ENCODE measurements at places on chromosomes 4 and X.

DNA sequence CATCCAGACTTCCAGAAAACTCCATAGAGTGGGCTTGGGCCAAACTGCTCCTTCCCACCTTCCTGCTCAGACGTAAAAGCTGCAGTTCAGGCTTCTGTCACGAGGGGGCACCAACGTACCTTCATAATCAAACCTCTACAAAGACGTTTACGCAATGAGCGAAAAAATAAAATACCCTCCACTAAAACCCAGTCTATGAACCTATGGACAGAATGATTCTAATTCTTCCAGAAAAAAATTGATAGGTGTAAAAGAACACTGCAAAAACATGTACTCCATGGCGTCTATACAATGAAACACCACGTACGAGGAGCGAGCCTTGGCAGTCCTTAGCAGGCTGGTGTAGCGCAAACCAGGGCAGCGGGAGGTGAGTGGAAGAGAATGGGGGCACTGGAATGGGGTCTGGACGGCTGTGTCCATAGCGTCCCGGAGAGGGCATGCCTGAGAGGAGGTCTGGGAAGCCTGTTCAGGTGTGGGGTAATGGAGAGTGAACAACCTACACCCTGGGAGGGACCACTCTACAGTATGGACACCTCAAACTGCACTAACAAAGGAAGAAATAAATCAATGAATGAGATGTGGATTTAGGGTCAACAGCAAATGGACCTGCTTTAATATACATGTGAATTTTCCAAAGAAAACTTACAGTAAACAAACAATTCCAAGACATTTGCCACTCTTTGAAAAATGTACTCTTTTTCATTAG lies 14.4 kb upstream of the RAB40A start:
- DNase-seq: peak; percentile 78

GRCh38 chr4:102817613-102818268 lies 9.6 kb downstream of the UBE2D3 start:
- DNase-seq: no peak

- no peak for DNase-seq
Observed at GRCh38 chr4:71366766-71367165, 27.9 kb downstream of the SLC4A4 start.

- no peak for DNase-seq
Observed at GRCh38 chr4:7769396-7770223, 170.1 kb downstream of the AFAP1 start.

DNA sequence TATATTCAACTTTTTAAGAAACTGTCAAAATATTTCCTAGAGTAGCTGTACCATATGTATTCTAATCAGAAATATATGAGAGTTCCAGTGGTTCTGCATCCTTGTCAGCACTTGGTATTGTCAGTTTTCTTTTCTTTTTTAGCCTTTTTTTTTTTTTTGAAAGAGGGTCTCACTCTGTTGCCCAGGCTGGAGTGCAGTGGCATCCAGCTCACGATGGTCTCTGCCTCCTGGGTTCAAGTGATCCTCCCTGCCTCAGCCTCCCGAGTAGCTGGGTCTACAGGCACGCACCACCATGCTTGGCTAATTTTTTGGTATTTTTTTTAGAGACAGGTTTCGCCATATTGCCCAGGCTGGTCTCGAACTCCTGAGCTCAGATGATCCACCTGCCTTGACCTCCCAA lies 79.1 kb downstream of the ZFX start:
- DNase-seq: no peak

DNA sequence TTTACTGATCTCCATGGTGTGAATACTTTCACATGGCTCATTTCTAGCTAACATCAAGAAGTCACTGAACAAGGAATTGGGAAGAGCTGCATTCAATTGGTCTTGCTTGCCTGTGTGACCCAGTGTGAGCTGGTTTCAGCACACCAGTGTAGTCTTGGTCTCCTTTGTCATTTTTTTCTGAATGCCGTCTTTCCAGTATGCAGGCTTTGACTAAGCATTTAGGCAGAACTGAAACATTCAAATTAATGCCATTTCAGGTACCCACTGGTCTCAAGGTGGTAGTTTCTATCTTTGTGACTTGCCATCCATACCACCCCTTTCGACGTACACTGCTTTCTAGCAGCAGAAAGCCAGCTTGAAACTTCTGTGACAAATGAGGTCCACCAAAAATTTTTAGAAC lies 550.5 kb upstream of the BOD1L1 start:
- no peak for DNase-seq

GRCh38 chr4:180394730-180395129 lies 1848.5 kb upstream of the TENM3 start:
- DNase-seq: no peak

GRCh38 chr4:17188125-17188524 lies 289.7 kb upstream of the LDB2 start:
- no peak for DNase-seq

DNA sequence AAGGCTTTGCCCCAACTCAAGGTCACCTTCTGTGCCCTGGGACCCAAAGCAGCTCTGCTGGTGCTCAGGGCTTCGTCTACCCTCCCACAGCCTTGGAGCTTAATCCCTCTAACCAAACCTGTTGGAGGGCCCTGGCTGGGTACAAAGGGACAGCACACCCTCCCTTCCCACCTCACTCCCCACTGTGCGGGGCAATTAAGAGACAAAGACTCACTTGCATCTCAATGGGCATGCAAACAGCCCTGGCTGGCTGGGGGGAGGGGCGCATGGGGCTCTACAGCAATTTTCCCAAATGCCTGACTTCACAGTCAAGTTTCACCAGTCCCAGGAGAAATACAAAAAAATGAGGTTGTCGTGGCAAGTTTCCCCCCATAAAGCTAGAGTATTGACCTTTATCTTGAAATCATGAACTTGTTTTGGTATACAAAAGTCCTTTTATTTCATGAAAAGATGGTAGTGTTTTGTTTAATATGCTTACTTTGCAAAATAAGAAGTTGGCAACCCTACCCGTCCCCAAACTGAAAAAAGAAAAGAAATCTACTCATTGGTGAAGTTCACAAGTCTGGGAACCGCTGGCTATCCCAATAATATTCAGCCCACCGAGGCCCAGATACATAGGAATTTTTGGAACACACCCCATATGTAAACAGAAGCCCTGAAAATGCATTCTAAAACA lies 4.1 kb upstream of the CD99L2 start:
- no peak for DNase-seq

DNA sequence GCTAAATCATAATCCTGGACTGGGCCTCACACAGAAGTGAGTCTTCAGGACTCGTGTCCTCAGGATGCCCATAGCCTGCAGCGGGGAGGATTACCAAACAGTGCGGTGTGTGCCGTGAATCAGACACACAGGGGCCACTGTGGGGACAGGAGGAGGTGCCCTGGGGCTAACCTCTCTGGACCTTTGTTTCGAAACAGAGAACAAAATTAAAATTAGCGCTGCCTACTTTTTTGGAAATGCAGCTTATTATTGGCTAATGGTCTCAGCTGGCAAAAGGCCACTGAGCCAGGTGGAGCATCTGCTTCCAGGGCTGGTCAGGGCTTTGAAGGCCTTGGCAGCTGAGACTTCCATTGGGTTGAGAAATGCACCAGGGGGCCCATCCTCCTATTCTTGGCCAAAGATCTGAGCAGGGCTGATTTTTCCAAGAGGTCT lies 236.2 kb downstream of the EVC2 start:
- DNase-seq: no peak

- no peak for DNase-seq
Observed at GRCh38 chr4:182893474-182894080, 23.6 kb downstream of the DCTD start.

- no peak for DNase-seq
Observed at GRCh38 chrX:150984169-150984824, 1.2 kb downstream of the HMGB3 start.

DNA sequence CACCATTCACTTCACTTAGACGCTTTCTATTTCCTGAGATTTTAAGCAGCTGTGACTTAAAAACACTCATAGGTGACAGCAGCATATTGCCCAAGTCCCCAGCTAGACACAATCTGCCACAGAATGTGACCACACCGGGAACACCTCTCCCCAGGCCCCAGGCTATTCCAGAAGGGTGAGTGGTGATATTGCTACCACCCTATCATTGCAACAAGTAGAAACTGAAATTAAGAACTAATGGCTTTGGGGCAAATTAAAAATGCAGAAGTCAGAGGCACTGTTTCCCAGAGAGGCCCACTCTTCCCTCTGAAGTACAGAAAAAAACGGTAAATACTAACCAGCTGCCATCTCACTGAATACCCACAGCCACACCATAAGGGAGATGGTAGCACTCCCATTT lies 35.0 kb downstream of the QDPR start:
- no peak for DNase-seq

DNA sequence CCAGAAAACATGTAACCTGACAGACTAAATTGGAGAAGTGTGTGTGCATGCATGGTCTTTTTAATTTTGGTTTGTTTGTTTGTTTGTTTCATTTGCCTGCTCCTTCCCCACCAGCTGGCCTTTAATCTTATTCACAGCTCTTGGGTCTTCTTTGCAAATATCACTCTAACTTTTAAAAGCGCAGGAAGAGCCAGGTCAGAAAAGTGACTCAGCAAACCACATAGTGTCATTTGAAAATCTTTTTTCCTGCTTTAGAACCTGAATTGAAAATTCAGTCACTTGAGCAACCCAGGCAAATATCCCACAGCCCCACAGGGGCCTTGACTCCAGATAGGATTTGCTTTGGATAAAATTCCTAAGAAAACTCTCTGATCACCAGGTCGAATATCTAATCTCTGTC lies 4.6 kb downstream of the TMEM255A start:
- no peak for DNase-seq

- no peak for DNase-seq
Observed at GRCh38 chr4:52005604-52006273, 14.4 kb downstream of the LRRC66 start.

DNA sequence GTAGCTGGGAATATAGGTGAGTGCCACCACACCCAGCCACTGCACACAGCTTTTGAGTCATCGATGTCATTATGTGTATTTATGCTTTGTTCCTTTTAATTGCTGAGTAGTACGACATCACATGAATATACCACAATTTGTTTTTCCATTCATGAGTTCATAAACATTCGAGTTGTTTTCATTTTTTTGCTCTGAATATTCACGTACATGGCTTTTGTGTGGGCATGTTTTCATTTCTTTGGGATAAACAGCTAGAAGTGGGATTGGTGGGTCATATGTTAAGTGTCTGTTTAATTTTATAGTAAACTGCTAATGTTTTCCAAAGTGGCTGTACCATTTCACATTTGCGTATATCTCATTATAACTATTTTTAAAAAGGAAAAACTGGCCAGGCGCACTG lies 45.1 kb upstream of the KDR start:
- no peak for DNase-seq

- DNase-seq: no peak
Observed at GRCh38 chr4:145697332-145697731, 17.4 kb downstream of the C4orf51 start.

DNA sequence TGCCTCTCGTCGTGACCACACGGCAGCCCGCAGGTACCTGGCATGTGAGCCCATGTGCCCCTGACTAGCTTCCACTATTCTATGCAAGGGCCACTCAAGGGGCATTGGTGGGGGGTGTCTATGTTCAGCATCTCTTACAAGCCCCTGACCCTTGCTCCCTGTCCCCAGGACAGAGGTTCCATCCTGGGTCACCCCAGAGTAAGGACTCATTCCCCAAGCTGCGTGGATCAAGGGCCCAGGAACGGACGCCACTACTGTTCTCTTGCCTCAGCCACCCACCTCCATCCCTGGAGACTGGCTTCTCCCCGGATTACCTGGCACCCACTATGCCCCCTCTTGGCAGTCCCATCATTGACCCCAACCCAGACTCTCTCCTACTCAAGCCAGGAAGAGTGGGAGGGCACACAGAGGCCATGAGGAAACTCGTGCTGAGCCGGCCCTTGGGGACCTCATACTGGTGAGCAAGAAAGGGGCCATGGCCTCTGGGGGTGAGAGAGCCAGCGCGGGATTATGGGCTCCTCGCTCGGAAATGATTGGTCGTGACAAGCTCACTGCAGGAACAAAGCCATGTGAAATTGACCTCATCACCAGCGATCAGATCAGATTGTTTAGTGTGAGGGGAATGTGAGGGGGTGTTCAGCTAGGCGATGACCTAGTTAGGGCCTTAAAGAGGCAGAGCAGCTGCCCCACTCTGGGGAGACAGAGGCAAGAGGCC lies 50.1 kb upstream of the PJA1 start:
- no peak for DNase-seq

GRCh38 chr4:42101446-42101975 lies 50.9 kb downstream of the BEND4 start:
- DNase-seq: no peak

DNA sequence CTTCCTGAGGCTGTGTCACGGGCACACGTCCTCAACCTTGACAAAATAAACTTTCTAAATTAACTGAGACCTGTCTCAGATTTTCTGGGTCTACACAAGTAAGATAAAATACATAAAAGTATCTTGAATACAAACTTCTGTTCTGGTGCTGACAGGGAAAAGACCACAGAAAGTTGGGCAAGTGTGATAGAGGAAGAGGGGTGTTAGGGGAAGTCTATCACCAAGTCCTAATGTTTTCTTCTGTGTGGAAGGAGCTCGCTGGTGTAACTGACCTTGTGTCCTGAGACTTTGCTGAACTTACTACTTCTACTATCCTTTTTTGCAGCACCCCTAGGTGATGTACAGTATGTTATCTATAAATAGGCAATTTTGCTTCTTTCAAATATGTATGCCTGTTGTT lies 97.0 kb upstream of the STIM2 start:
- DNase-seq: no peak

DNA sequence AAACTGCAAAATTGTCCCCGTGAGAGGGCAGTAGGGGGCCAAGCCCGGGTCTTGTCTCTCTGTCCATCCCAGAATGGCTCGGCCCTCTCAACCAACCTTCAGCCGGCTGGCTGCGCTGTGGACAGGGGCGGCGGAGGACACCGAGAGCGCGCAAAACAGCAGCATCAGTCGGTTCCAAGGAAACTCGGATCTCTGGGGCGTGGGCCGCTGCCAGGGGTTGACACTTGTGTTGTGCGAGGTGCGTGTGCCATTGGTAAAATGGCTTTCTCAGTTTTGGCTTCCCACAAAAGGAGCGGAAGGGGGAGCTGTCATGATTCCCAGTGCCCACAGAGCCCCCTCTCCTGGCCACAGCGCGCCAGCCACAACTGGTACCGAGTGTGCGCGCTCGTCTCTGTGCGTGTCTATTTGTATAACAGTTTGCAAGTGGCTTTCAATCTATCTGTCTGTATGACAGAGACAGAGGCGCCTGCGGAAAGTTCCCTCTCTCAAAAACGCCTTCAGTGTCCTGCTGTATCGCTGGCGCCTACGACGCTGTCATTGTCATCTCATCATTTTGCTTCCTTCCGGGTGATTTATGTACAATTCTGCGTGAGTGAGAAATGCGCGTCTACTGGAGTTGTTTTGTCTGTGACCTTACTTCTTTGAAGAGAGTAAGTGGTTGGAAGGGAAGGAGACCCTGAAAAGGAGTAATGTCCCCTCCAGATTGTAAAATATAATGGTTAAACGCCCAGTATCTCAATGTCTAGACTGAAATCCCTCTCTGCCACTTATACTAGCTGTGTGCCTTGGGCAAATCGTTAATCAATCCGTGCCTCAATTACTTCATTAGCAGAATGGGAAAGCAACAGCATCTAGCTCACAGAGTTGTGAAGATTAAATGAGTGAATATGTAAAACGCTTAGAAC lies 1.8 kb downstream of the DKK2 start:
- DNase-seq: peak; percentile 11

- DNase-seq: no peak
Observed at GRCh38 chrX:18032486-18033221, 171.6 kb upstream of the RAI2 start.

- DNase-seq: no peak
Observed at GRCh38 chr4:17068891-17069290, 170.4 kb upstream of the LDB2 start.

GRCh38 chrX:103688946-103689345 lies 2.4 kb upstream of the MORF4L2 start:
- DNase-seq: peak; percentile 41
